Activated T-cell treated with anti-CD3 and anti-CD28 coated beads for 4 hours (primary cell): ENCODE measurements at places on chromosomes 3 and 15.

DNA sequence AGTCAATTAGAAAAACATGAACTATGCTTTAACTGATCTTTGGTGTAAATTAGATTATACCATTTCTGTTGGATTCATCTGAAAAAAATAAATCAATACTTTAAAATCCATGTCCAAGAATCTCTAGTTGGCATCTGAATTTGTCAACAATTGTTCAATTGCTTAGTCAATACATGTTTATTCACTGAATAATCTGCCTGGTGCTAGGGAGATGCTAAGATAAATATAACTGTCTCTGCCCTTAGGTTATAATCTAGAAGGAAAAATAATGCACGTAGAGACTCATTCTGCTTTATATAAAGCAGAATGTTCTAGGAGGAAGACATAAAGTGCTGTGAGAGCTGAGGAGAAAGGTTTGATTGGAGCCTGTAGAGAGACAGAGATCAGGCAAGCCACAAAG, 537.2 kb upstream of the IL12A start:
- DNase-seq, result no peak

GRCh38 chr3:73509816-73510215, 114.9 kb downstream of the PDZRN3 start:
- no peak for DNase-seq

DNA sequence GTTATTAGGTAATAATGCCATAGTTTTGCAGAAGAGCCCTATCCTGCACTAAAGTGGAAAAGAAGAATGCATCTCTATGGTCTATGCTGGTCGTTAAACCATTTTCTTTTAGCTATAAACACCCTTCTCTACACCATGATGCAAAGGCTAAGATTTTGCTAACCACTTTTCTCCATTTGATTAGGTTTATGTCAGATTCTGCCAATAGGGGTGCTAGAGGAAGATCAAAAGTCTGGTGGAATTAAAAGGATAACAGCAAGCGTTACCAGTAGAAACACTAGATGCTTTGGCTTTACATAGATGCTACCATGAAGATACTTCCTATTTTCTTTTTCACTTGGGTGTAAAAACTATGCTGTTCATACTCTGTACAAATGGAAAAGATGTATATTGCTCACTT, 669.8 kb upstream of the ARPP21 start:
- DNase-seq, result no peak

DNA sequence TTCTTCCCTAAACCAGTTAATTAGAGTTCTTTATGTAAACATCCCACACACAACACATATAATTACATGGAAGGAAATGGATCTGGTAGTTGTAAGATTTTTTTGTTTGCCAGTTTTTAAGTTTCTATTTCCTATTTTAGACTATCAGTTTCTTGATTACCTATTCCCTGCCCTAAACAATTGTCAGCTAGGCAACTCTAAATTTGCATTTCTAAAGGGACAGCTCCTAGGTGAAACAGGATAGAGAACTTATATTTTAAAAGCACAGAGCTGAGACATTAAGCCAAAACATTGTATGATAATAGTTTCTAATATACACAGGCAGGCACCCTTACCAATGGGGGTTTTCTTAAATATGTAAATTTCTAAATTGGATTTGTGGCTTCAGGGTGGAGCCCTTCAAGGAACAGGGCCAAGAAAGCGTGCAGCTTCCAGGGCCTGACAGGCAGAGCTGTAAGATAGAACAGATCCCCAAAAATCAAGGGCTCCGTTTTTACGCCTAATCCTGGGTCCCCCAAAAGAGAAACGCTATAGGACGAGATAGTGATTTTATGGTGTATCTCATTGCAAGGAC, 8.9 kb downstream of the LEKR1 start:
- DNase-seq, result no peak

DNA sequence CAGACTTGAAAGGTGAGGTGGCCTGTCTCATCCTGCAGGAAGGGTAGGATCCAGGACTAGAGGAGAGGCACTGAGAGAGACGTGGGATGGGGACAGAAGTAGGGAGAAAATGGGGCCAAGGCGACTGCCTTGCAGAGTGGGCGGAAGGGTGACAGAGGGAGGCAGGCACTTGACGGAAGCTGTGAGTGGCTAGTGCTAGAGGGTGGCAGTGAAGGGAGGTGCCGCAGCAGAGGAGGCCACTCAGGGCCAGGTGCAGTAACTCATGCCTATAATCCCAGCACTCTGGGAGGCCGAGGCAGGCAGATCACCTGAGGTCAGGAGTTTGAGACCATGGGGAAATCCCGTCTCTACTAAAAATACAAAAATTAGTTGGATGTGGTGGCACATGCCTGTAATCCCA, 7.3 kb downstream of the CCDC33 start:
- no peak for DNase-seq

- no peak for DNase-seq
These were observed 54.5 kb downstream of the ACAD9 start for GRCh38 chr3:128933922-128934253.

GRCh38 chr3:42533161-42533897, 30.9 kb downstream of the VIPR1 start:
- DNase-seq, result no peak

- DNase-seq, result no peak
These were observed 94.0 kb downstream of the LRRK1 start for GRCh38 chr15:101013201-101013550.

DNA sequence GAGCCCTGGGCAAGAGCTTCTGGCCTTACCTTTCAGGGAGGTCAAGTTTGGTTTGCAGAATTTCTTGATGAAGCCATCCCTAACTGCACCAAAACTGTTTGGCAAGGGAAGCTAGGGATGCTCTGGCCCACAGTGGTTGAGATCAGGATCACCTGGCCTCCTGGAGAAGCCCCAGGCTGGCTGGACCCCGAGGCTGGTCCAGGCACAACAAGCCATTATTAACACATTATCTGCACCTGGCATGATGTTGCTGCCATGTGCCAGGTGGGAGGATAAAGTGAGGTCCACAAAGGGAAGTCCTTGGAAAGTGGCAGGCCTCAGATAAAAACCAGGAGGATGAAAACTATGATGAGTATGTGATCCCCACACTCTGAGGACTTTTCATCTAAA, 35.9 kb upstream of the DUSP7 start:
- no peak for DNase-seq

- no peak for DNase-seq
These were observed 43.0 kb upstream of the KY start for GRCh38 chr3:134693804-134694203.

DNA sequence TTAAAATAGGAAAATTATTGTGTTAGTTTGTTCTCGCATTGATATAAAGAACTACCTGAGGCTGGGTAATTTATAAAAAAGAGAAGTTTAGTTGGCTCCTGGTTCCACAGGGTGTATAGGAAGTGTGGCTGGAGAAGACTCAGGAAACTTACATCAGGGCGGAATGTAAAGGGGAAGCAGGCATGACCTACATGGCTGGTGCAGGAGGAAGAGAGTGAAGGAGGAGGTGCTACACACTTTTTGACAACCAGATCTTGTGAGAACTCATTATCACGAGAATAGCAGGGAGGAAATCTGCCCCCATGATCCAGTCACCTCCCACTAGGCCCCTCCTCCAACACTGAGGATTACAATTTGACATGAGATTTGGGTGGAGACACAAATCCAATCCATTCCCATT, 490.7 kb downstream of the RBMS3 start:
- DNase-seq, result no peak

GRCh38 chr3:70392227-70392626, 79.8 kb upstream of the MDFIC2 start:
- no peak for DNase-seq

DNA sequence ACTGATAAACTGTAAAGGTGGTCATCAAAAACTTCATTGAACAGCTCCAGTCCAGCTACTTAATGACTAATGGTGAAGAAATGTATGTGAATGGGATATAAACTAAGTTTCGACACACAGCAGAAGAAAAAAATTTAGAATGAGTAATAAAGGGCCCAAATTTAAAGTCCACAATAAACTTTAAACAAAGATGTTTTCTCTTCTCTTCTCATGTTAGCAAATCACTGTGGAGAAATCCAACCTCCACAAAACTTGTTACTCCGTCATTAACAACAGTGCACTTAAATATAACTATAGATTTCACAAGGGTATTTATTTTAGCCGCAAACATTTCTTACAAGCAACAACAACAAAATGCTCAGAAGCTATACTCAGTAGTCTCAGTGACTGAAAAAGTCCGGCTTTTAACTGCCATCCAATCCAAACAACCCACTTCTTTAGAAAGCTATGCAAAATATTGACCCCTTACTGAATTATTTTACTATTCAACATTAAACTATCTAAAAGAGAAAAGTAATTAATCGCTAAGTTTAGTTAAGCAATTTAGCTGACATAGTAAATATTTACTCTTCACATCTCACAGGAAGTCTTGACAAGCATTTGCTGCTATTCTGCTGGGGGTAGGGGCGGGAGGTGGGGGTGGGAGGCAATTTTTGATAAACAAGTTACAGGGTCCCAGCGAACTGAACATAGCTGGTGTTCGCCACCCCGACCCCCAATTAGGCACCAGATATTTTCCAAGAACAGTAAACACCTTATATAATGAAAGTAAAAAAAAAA, 2.4 kb downstream of the IGF2BP2 start:
- DNase-seq, result no peak

DNA sequence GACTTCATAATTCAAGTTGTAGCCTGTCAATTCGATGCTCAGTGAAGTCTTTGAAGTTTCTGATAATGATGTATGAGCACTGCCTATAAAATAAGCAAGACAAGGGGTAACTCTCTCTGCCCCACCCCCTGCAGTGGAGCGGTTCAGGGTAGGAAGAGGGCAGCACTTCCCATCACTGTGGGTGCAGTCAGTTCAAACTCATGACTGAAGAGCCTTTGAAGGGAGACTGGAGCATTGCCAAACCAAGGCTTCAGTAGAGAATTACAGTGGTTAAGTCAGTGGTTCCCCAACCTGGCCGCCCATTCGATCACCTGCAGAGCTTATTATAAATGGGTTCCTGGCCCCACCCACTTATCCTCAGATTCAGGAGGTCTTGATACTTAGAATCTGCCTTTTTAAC, 190.6 kb downstream of the SHQ1 start:
- DNase-seq, result peak; percentile 9

DNA sequence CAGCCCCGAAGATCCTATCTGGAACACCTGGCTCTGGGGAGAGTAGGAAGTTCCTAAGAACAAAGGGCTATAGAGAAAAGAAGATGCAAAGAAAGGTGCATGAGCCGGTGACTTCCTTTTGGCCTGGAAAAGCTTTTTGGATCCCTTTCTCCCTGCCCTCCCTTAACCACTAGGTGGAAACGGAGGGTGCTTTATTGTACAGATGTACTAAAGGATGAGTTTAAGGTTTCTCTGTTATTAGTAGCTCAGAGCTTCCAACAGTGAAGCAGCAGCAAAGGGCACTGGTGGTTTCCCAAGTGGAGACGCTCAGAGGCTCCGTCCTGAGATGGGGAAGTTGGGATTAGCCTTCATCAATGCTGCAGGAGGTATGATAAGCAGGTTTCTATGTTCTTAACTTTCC, 5.9 kb upstream of the ADGRG7 start:
- DNase-seq, result no peak

DNA sequence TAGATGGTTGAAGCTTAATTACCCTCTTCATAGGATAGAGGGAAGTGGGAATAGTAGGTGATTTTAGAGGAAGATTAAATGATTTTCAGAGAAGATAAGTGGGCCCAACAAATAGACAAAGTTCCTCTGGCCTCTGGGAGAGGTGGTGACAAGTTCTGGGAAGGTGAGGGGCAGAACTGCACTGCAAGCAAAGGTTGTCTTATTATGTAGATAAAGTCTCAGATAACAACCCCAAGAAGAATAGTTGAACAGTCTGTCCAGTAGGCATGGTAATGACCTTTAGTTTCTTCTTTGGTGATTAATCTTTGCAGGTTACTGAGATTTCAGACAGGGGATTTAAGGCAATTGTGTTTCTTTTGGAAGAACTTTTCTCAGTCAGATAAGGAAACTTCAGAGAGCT, 439.1 kb downstream of the ROBO2 start:
- DNase-seq, result no peak

DNA sequence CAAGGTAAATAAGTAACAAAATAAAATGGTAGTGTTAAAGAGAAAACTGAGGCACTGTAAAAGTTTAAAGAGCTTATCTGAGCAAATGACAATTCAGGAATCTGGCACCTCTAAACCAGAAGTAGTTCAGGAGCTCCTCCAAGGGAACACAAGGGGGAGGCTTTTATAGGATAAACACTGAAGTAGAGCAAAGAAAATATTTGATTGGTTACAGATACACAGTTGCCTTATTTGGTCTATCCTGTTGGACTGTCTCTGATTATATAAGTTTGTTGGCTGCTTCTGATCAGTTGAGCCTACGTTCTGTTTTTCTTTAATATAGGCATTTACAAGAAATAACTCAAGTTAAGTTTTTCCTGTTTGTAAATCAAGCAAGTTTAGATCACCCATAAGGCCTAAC, 146.9 kb downstream of the ERC2 start:
- no peak for DNase-seq

- no peak for DNase-seq
These were observed 74.7 kb downstream of the PDZRN3 start for GRCh38 chr3:73550032-73550431.

- no peak for DNase-seq
These were observed 13.3 kb downstream of the EIF3J start for GRCh38 chr15:44550256-44550655.

DNA sequence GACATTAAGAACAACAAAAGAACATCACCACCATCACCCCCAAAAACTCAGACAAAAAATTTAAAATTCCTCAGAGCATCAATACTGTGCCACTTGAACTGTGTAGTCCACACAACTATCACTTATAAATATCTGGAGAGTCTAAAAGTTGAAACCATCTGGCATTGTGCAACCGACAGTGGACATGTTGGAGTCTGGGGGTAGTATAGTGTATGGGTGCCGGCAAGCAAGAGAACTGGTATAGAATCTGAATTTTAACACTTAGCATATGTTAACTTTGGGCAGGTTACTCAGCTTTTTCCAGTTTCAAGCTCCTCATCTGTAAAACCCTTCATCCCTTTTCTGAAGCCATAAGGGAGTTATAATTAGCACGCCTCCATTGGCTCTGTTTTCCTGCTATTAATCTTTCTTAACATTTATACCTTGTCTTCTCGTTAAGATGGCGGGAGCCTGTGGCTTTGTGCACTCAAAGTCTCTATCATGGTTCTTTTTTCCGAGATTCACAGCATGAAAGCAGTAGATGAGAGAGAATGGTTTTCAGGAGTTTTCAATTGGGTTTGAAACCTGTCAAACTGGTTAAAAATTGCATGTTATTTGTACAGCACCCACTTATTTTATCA, 255.7 kb upstream of the TBL1XR1 start:
- no peak for DNase-seq

DNA sequence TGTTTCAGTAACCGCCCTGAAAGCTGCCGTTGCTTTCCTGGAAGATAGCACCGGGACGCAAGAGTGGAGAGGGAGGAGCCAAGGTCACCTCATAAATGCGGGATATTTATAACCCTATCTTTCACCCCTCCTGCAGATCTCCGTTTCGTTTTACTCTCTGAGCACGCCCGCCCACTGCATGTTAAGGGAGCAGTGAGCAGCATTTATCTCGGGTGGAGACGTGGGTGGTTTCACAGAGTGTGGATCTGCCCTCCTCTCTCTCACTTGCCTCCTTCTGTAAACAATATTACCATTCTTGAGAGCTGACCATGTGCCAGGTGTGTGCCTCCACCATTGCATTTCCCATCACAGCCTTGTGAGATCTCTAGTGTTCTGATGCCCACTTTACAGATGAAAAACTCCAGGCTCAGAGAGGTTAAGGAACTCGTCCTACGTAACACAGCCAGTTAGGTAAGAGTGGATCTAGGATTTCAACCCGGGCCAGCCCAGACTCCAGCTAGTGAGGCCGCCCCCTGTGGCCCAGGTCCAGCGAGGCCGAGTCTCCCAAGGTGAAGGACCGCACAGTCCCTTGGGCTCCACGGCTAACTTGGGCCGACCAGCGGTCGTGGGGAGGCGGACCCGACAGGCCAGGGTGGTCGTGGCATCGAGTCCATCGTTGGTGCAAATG, 16.9 kb upstream of the SEMA4B start:
- DNase-seq, result peak; percentile 9
